ENCODE measurements at places on chromosomes 6 and 20.

DNA sequence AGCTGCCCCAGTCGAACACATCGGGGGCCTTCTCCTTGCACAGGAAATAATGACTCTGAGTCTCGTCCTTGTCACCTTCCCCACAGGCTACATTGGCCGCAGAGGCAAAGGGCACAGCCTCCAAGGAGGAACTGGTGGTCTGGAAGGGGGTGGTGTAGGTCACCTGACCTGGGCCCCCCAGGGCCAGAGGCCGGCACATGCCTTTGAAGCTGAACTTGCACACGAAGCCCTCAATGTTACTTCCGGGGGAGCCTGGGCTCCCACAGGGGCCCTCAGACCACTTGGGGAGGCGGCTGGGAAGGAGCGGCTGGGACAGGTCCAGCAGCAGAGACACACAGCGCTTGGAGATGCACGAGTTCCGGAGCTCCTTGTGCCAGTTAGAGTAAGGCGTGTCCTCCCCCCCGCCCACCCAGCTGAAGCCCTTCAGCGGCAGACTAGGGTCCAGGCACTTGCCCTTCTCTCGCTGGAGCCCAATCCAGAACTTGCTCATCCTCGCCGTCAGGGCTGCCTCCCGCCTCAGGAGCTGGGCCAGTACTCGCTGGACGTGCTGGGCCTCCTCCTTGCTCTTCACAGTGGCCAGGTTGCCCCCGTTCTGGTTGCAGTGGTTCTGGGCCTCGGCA lies 578 bp downstream of the CD93 start:
- no peak for DNase-seq

GRCh38 chr6:2477250-2477649 lies 231.8 kb upstream of the GMDS start:
- no peak for DNase-seq

DNA sequence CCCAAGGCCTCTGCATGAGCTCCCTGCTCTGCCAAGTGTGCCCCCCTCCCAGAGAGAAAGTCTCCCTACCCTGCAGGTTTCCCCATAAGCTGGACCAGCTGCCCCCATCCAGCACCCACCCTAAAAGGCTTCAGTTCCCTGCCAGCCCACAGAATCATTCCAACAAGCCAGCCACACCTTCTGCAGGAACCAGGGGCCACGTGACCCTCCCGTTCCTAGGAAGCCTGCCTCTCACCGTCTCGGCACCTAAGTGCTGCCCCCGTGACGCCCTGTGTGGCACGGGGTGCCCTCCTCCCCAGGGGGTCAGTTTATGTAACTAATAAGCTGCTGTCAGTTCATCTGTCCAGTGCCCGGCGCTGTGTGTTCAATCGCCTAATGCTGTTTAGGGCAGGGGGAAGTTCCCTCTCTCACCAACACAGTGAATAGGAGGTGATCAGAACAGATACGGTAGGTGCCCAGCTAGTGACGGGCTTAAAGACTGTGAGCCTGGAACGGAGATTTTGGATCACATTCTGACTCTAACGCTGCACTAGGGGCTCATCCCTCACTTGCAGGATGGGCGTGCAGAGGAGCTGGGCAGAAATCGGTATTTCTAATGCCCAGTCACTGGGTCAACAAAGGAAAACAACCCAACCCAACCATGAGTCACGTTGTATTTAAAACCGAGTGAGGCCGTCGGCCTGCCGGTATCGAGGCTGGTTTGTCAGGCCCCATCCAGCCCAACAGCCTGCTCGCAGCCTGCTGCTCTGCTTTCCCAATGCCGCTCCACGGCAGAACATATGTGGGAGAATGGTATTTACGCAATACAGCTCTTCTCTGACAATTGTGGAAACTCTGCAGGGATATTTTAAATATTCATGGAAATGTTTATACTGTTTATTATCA lies 56.0 kb downstream of the RAMACL start:
- no peak for DNase-seq

GRCh38 chr6:149761438-149761837 lies 11.9 kb downstream of the PCMT1 start:
- no peak for DNase-seq

GRCh38 chr6:139474145-139475108 lies 100.0 kb upstream of the CITED2 start:
- no peak for DNase-seq

DNA sequence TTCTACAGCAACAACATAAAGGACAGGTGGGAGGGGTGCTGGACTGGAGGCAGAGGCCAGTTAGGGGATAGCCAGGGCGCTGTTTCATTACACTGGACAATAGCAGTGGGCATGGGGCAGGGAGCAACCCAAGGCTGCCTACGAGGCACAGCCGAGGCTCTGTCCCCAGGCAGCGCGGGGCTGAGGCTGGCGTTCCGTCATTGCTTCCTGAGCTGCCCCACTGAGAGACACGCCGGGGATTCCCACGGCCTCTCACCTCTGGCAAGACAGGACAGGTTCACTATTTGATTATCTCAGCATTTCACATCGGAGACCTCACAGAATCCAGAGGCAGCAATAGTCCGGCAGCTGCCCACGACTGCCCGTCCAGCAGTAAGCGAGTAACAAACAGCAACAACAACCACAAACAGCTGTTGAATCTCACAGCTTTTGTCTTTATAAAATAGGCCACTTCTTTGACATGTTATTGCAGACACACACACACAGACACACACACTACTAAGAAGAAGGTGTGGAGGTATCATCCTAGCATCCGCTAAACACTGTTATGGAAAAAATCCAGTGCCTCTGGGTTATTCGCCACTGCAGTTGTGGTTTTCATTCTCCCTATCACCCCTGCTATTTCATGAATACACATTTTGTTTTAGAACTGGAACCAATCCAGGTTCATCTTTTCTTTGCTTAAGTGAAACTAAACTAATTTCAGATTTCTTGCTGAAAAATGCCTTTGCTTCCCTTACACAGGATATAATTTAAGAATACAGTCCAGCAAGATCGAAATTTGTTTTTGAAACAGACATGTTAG lies 19.5 kb downstream of the KIF25 start:
- peak; percentile 52 for DNase-seq

Data from islet precursor cell (in vitro differentiated cells).